ENCODE measurements at places on chromosomes 2 and 18.

DNA sequence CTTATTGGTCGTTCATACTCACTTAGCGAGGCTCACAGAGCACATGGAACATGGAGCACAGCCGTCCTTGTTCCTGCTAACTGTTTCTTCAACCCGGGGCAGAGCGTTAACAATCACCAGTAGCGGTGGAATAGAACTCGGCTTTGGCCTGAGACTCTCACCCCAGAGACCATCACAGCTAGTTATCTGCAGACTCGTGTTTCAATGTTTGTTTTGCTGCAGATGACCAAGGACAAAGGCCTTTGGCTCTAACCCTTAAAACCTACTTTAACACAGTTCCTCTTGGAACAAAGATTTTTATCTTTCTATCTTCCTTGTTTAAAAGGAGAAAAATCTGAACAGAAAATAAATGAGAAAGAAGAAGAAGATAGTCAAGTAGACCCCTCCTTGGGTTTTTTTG lies 320.2 kb upstream of the UBE2E3 start:
- no peak for DNase-seq

DNA sequence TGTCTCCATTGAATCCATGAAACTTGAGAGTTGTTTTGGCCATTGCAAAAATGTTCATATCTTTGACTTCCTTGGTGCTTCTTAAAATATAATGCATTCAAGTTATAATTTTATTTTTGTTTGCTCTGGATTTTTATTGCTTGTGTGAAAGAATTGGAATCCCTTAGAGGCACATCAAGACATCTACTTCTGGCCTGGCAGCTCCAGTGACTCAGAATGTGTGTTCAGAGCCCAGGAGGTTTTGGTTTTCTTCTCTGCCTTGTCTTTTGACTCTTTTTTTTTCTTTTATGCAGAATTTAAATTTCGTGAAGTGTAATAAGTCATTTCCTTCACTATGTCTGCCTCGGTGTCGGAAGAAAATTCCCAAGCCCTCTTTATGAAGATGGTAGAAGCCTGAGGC lies 180.2 kb downstream of the LTBP1 start:
- peak; percentile 36 for DNase-seq

DNA sequence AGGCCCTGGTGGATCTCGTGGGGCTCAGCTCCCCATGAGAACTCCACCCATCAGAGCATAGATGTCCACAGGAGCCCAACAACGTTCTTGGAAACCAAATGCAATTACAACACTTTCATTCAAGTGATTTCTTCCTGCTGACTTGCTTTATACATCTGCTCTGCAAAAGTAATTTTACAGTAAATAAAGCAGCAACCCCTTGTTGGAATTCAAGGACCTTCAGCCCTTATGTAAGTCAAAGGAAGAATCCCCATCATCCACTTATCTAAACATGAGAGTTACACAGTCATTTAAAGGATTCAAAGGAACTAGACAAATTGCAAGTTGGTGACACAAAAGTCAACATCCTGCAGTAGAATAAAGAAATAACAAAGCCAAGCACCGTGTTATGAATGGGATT lies 17.1 kb upstream of the ANTXR1 start:
- DNase-seq, result no peak

DNA sequence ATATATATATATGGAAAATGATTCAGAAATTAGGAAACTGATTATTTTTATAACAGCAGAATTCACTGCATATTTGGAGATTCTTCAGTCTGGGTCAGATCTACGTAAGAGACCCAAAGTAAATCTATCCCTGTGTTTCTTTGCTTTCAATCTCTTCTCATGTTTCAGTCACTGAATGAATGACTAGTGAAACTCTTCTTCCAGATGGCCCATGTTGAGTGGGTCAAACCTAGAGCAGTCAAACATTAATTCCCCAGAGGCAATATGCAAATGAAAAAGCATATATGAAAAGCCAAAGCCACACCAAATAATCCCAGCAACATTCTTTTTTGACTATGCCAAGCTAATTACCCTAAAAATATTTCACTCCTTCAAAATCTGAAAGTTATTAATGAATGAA lies 317.3 kb downstream of the RBM43 start:
- no peak for DNase-seq

DNA sequence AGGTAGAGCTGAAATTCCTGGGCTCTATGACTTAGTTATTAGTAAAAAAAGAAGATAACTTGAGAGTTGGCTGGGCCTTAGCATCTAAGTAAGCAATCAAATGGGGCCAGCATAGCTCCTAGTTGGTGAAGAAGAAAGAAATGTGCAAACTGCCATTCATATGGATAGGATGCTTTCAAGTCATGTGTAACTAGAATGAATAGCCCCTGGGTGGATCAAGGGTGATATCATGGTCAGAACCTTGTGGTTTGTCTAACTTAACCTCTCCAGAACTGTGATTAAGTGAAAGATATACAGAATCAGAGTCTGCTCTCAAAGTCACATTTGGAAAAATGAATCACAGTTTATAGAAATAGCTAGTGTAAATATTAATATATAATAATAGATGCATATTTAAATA lies 198.7 kb upstream of the DTNA start:
- DNase-seq, result no peak

DNA sequence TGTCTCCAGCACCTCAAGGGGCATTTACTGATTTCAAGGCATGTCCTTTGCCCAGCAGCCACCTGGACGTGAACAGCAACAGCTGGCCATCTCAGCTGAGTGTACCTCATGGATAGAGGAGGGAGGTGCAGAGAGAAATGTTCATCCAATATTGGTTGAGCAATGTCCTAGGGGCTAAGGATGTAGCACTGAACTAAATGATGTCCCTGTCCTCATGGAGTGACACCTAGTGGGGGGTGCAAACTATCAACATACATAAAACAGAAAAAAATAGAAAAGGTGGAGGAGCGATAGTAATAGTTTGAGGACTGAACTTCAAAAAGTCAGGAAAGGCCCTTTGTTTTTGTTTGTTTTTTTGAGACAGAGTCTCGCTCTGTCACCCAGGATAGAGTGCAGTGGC lies 4.8 kb upstream of the UGGT1 start:
- DNase-seq, result no peak
